ENCODE measurements at places on chromosomes 4 and X.

DNA sequence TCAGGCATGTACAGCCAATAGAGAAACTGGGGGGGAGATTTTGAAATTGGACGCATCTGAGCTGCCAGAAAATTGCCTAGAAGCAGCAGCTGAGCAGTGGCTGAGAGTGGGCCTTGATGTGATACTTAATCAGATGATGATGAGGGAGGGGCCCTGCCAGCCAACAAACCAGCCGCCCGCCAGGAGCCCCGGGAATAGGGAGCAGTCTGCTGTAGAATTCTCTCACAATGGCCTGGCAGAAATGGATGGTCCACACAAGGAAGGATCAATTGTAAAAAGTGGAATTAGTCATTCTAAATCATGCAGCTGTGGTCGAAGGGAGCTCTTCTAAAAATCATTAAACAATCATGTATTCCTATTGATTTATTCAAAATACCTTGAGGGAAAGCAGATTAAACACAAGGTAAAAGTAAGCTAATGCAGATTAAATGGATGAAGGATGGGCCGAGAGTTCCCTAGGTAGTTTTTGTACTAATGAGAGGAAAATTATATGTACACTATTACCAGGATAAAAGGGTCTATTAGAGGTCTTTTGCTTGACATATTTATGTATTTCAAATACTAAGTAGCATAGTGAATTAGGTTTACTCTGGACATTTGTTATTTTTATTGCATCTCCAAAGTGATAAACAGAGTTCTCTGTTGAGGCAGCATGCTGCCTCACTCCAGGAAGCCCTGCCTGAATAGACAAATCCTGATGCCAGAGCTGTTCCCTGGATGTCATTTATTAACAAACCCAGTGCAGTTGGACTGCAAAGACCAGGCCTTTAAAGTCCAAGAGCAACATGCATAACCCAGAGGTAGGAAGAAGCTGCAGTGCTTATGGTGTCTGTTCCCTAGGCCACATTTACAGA is 91.3 kb downstream of the NKX6-1 start:
- DNase-seq: no peak

GRCh38 chr4:152187693-152188092 is 348.2 kb downstream of the FBXW7 start:
- no peak for DNase-seq

GRCh38 chrX:118530219-118530911 is 34.8 kb downstream of the DOCK11 start:
- DNase-seq: no peak

- no peak for DNase-seq
These were observed 1499.7 kb upstream of the AGA start for GRCh38 chr4:178941975-178942374.

- DNase-seq: no peak
These were observed 37.9 kb downstream of the LDB2 start for GRCh38 chr4:16860516-16860915.

GRCh38 chr4:167079762-167080161 is 154.5 kb downstream of the SPOCK3 start:
- no peak for DNase-seq

GRCh38 chrX:30270639-30271038 is 23.7 kb downstream of the MAGEB1 start:
- no peak for DNase-seq

DNA sequence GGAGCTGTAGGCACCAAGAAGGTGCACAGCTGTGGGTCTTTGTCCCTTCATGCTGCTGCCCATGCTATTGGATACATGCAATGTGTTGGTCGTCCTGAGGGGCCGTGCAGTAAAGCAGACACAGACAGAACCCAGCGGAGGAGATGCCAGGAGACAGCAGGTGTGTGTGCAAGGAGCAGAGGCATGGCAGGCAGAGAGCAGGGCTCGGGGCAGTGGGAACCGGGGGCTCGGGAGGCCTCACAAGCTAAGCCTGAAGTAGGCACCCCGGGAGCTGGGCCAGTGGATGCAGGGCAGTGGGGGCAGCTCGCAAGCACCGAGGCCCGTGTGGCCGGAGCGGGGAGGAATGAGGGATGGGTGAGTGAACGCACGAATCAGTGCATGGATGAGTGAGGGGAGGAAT is 13.2 kb downstream of the HTRA3 start:
- DNase-seq: no peak

GRCh38 chr4:14816623-14817261 is 185.5 kb upstream of the CPEB2 start:
- DNase-seq: no peak

DNA sequence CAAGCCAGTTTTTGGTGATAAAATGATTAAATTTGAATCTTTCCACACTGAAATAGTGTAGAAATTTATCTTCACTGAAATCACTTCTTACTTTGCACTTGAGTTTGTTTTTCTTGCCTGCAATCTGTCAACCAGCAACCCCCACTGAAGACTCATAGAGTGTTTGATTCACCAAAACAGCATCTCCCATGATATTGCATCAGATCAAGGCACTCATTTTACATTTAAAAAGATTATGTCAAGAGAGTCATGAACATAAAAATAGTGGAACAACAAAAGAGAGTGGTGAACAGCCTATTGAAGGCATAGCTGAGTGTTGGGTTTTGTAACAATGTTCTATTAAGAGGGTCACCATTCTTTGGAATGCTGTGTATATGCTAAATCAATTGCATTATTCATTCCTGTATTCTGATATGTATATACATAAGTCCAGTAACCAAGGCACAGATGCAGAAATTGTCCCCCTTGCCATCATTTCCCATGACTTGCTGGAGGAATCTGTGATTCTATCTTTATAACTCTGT is 1934.9 kb downstream of the ARAP2 start:
- no peak for DNase-seq

DNA sequence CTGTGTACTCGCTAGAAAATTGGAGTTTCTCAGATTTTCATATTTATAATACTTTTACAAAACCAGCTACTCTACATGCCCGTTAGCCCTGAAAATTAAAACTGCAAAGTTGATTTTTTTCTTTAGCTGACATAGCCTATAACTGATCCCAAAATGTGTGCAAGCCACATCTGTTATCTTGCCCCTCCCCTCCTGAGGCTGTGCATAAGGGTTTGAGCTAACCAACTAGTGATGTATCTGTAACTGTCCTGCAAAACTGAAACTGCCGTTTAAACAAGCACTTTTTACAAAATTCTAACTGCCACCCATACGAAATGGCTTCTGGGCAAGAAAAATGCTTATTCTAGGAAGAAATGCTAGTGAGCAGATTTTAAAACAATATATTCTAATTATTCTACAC is 59.1 kb downstream of the EDNRA start:
- no peak for DNase-seq

GRCh38 chrX:94057385-94057784 is 383.4 kb downstream of the FAM133A start:
- no peak for DNase-seq

DNA sequence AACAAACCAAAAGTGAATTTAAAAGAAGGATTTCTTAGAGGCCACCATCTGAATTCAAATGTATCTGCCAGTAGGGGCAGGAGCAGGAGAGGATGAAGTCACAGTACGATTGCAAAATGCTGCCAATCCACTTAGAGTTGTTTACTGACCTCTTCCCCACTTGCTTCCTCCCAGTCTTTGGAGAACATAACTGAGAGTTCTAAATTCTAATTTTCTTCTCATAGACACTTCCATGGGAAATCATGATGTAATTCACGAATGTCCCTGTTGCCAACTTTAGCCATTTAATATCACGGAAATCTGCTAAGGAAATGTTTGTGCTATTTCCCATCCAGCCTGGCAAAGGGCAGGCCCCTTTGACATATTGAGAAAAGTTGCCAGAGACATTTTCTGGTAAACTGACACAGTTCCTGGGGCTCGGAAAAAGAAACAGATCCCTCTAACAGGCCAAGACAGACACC is 33.6 kb upstream of the NOCT start:
- DNase-seq: peak; percentile 39

GRCh38 chr4:186934841-186935443 is 211.3 kb upstream of the FAT1 start:
- no peak for DNase-seq

- no peak for DNase-seq
These were observed 32.0 kb downstream of the LAS1L start for GRCh38 chrX:65502618-65503017.

- no peak for DNase-seq
These were observed 536 bp upstream of the CTSO start for GRCh38 chr4:155954118-155954685.

DNA sequence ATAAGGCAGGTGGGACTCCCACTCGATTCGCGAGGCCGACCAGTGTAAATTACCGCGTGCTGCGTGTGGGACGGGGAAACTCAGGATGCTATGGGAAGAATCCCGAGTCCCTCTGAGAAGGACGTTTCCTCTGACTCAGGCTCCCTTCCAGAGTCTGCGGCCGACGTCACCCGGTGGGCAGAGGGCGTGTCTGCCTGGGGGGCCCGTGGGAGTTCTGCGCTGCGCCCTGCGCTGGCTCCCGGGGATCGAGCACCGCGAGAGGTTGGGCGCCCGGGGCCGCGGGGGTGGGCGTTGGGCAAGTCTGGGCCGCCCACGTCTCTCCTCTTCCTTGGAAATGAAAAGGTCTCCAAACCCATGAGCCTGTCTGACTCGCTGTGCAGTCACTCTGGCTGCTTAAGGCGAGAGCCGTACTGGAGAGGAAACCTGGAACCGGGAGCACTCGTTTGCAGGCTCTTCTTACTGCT is 568 bp downstream of the NIPAL1 start:
- DNase-seq: peak; percentile 77

DNA sequence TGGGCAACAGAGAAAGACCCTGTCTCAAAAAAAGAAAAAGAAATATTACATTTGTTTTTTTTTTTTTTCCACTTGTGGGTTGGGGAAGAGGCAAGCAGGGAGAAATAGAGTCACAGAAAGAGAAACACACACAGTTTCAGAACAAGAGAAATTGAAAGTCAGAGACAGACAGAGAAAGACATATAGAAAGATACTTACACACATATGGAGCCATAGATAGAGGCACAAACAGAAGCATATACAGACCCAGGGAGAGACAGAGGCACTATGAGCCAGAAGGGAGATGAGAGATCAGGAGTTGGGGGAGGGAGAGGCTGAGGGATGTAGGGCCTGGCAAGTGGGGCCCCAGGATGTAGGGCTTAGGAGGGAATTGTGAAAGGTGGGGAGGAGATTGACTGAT is 55.2 kb upstream of the GIMD1 start:
- no peak for DNase-seq

GRCh38 chr4:144732584-144733428 is 86.8 kb downstream of the HHIP start:
- DNase-seq: no peak

DNA sequence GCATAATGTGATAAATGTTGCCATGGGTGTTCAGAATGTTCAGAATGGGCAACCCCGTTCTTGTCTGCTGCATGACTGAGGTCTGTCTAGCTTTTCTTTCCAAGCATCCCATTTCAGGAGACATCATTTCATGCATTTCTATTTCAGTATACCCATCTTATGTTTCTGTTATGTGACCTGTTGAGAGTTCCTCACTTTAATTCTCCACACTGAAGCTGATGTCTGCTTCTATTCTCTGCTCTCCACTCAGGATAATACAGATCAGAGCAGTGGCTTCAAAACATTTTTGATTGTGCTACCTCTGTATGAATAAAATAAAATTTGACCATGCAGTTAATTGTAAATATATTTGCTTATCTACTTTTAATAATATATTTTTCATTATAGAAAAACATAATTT is 398.6 kb downstream of the ARHGAP24 start:
- no peak for DNase-seq

- DNase-seq: no peak
These were observed 8.1 kb upstream of the SLC25A6 start for GRCh38 chrX:1400049-1400448.

DNA sequence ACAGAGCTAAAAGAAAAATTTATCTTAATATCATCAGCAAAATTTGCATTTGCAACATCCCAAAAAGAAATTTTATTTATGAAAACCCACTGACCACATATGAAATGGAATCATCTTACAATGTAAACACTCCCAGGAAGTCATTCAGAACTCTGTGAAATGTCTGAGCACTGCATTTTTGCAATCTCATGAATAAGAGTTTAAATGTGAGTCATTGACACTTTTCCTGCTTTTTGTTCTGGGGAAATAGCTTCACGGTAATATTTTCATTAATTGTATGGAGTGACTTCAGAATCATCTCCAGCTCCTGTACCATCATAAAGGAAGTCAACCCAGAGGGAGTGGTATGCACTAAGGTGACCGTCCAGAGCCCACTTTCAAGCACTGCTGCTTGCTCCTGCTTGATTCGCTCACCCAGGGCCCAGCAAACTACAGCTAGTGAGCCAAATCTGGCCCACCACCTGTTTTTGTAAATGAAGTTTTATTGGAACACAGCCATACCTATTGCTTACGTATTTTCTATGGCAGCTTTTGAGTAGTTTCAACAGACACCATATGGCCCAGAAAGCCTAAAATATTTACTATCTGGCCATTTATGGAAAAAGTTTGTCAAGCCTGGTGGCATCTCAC is 17.2 kb downstream of the EDNRA start:
- DNase-seq: peak; percentile 27

GRCh38 chr4:7179158-7179557 is 13.2 kb upstream of the SORCS2 start:
- no peak for DNase-seq

GRCh38 chr4:32061916-32062315 is 1341.7 kb downstream of the PCDH7 start:
- no peak for DNase-seq

GRCh38 chr4:54172156-54172555 is 56.9 kb upstream of the PDGFRA start:
- no peak for DNase-seq

- no peak for DNase-seq
These were observed 6.5 kb downstream of the ZFYVE28 start for GRCh38 chr4:2411786-2412510.

GRCh38 chr4:156961196-156962057 is 10.2 kb downstream of the PDGFC start:
- DNase-seq: no peak

- no peak for DNase-seq
These were observed 6.7 kb downstream of the MYL5 start for GRCh38 chr4:680928-681645.

DNA sequence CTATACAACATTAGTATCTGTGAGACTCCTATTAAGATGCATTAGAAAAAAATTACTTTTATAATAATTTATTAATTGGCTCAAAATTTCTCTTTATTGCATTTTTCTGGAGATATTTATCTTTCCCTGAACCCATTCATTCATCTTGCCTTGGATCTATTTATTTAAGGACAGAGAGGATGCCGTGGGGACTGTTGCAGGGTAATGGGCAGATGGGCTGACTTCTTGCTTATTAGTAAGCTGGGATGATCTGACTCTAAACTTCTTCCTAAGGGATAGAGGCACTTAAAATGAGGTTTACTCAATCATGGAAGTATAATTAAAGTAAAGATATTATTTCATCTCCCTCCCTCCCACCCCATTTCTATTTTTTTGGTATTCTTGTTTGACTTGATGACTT is 18.2 kb upstream of the ANK2 start:
- no peak for DNase-seq

DNA sequence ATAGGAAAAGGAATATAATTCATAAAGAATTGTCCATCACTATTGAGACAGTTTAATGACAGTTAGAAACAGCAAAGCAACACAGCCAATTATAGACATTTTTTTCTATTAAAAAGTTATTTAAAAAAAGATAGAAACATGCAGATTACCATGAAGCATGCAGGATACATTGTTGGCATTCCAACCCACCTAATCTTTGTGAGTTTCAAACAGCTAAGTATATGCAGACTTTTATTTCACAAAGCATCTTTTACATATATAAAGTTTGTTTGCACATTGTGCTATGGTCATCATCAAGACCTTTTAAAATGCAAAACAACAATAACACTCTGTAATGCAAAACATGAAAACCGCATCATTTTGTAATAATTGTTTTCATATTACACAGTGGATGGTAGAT is 125.9 kb upstream of the ETNPPL start:
- no peak for DNase-seq

GRCh38 chrX:111387470-111388070 is 24.4 kb downstream of the DCX start:
- no peak for DNase-seq
